ENCODE measurements at places on chromosomes 2 and 18.

- DNase-seq: no peak
These were observed 68.6 kb upstream of the DNAJC10 start for GRCh38 chr2:182647499-182647787.

DNA sequence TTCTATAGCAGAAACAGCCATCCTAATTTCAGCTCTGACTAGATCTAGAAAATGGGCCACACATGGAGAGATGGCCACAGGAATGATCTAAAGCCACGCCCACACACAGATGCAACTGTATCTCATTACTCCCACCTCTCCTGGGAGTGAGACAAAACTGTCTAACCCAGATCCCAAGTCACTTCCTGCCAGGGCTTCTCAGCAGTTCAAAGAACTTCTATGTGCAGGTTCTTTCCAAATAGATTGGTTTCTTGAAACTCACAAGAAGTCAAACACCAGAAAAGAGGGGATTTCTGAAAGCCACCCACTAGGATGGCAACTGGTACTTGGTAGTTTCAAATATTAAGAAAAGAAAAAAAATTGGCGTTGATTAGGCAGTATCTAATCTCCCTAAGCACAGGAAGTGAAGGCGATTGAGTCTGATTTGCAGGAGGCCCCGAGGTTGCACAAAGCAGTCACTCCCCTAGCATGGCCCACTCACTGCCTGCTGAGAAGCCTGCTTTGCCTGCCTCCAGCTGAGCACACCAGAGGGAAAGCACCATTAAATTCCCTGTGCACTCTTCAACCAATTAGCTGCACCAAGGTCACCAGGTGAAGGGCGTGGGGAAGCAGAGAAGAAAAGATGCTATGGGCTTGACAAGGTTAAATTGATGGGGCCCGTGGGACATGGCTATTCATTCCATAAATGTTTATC lies 51.1 kb downstream of the PAPOLG start:
- peak; percentile 24 for DNase-seq

GRCh38 chr18:79495591-79496071 lies 99.9 kb downstream of the NFATC1 start:
- DNase-seq: no peak

GRCh38 chr2:36413218-36413617 lies 57.6 kb downstream of the CRIM1 start:
- no peak for DNase-seq

DNA sequence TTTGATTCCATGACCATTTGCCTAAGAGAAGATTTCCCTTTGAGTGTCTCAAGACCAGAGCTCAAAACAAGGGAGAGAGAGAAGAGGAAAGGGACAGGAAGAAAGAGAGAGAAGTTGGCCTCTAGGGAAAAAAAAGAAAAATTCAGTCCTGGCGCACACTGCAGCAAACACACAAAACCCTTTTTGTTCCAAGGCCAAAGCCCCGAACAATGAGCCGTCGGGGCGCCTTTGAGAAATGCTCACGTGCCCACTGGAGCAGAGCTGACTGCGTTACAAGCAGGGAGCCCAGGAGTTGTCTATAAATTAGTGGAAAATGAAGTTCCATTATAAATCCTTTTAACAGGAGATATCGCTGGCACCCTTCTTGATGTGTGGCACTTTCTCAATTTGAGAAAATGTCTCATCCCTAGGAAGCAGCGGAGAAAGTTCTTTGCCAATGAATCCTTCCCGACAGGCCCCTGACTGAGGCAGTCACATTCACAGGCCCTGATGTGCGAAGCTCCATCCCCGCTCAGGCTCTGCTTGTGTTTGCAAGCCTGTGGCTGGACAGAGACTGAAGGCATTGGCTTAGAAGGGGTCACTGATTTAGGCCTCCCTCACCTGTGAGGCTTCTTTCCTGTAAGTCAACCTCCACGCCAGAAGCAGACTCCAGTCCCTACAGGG lies 32.1 kb upstream of the NCKAP5 start:
- no peak for DNase-seq

GRCh38 chr18:68282232-68282631 lies 432.7 kb downstream of the TMX3 start:
- DNase-seq: no peak

GRCh38 chr18:59035591-59035990 lies 104.1 kb upstream of the SEC11C start:
- DNase-seq: no peak

DNA sequence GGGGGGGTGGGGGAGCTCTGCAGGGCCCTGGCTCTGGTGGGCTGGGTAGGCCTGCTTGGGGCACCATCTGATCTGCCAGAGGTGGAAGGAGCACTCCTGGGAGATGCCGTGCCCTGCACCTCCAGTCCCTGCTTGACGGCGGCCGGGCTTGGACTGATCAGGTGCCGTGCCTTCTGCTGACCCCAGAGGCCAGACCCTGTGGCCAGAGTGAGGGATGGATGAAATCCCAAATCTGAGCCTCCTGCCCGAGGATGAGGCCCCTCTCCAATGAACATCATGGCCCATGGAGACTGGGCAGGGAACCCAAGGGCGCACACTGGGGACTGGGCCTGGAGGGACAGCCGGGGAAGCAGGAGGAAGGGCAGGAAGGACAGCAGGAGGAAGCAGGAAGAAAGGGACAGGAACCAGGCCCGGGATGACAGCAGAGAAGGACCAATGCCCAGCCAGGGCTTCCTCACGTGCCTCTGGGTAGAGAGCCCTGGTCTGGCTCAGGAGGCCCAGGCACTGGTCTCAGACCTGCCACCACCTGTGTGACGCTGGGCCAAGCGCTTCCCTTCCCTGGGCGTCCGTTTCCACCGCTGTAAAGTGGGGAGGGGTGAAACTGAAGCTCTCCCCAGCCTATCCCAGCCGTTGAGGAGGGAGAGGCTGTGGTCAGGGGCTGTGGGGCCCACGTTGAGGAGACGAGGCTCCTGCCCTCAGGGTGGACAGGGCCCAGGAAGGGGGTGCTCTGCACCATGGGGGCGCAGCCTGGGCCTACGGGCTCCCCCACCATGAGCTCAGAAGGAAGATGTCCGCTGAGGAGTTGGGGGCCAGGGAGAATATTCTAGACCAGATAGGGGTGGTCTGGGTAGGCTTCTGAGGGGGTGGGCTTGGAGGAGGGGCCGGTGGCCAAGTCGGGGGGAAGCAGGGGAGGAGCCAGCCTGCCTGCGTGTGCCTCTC lies 1.0 kb upstream of the GPR35 start:
- peak; percentile 5 for DNase-seq

GRCh38 chr2:199316851-199317250 lies 140.9 kb downstream of the SATB2 start:
- no peak for DNase-seq

GRCh38 chr2:95053543-95053942 lies 28.0 kb downstream of the MAL start:
- no peak for DNase-seq

DNA sequence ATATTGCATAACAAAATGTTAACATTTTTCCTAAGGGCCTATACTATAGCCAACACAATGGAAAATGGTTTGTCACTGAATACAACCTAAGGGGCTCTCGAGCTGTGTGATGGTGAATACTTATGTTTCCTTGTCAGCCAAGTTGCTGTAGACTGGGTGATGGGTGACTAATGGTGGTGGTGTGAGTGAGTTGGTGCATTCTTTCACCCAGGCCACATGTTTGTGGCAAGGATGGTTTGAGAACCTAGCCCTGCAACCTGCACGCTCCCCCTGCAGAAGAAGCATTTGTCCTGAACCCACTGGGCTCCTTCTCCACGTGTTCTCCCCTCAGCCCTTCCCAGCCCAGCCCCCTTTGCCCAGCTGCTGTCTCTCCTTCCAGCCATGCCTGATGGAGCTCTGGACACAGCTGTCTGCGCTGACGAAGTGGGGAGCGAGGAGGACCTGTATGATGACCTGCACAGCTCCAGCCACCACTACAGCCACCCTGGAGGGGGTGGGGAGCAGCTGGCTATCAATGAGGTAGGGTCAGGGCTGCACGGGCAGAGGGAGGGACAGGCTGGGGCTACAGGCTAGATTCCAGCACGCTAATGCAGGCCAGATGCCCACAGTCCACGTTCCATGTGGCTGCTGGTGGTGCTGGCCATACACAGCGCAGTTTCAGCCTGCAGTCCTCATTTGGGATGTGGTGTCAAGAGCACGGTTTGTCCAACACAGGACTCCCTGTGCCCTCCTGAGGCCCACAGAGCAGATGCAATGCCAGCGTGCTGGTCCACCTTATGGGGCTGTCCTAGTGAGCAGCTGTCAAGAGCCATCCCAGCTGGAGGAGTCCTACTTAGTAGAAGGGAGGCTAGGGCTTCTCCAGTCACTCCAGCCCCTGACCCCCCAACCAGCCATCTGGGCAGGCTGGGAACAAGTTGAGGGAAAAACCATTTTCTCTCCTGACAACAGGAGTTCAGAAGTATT lies 65.4 kb downstream of the FAM168B start:
- DNase-seq: no peak

- no peak for DNase-seq
These were observed 136.4 kb downstream of the SCG2 start for GRCh38 chr2:223465793-223466192.

DNA sequence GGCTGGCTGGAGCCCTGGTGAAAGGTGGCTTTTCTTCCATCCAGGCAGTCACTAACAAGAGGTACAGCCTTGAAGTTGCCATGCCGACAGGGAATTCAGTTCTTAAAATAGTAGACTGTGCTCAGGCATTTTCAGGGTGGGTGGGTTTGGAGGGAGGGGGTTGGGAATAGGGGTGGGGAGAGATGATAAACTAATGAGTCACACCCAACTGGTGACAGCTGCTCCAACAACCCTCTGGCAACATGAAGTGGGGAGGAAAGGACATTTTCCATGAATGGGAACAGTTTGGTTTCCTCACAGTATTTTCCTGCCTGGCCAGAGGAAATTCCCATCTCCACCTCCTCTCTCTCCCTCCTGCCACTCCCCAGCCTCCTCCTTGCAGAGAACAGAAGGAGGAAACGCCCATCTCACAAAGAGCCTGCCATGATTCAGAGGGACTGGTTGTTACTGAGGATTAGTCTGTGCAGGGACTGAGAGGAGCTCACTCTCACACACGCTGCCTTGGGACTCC lies 113.0 kb upstream of the SLC1A4 start:
- DNase-seq: no peak

DNA sequence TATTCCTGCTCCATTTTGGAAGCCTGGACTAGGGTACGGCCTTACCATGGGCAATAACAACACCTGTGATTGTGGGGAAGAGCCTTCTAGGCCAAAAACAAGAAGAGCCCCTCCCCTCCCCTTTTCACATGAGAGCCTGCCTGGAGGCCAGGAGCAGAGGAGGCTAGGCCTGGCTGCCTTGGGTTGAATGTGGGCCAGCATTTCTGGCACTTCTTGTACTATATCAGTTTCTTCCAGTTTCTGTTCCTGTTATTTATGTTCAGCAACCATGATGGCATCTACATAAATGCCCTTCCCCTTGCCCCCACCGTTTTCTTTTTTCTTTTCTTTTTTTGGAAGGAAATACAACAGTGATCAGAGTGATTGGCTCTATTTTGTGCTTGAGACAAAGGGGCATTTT lies 58.4 kb downstream of the KCTD18 start:
- no peak for DNase-seq

DNA sequence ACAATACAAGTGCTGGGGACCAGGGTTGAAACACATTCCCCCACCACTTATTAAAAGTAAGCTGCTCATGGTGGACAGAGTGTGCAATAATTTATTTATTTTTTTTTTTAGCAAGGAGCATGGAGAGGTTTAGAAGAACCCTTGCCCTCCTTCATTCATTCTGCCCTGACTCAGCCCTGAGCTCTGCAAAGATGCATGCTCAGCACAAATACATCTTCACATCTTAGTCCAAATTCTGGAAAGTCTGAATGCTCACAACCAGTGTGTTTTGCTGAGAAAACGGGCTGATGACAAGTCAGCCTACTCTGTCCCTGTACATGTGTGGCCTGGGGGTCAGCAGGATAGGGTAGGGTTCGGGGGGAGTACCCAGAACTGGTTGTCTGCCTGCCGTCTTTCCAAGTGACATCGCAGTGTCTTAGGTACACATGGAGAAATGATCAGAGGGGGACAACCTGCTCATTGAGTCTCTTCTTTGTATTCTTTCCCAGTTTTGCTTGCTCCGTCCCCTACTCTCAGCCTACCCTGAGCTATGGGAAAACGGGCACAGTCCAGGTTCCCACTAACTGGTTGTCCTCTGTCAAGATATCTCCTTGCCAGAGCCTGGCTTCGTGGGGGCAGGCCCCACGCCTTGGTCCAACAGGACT lies 76.4 kb downstream of the ADD2 start:
- DNase-seq: no peak

DNA sequence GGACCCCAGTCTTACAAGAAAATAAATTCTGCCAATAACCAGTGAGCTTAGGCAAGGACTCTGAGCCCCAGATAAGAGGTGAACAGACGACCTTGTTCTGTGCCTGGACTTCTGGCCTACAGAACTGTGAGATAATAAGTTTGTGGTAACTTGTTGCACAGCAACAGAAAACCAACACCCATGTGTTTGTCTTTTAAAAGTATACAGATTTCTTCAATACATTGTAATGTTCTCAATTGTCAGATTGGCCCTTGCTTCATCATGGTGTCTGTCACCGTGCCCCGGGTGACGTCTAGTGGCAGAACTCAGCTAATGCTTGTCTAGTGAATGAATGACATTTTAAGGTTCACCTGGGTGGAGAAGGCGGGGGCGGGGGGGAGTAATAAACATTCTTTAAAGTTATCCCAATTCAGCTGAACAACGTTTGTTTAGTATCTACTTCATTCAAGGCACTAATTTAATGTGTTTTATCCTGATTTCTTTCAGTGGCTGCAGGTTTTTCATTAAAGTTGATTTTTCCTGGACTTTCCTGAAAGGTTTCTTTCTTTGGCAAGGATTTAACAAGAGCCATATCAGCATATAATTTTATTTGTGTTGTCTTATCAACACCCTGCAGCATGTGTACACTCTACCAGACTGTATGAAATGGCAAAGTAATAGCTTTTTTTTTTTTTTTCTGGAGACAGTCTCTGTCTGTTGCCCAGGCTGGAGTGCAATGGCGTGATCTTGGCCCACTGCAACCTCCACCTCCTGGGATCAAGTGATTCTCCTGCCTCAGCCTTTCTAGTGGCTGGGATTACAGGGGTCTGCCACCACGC lies 123.8 kb upstream of the DLX2 start:
- no peak for DNase-seq

- DNase-seq: peak; percentile 8
These were observed 568 bp downstream of the ARL5A start for GRCh38 chr2:151827564-151828142.

DNA sequence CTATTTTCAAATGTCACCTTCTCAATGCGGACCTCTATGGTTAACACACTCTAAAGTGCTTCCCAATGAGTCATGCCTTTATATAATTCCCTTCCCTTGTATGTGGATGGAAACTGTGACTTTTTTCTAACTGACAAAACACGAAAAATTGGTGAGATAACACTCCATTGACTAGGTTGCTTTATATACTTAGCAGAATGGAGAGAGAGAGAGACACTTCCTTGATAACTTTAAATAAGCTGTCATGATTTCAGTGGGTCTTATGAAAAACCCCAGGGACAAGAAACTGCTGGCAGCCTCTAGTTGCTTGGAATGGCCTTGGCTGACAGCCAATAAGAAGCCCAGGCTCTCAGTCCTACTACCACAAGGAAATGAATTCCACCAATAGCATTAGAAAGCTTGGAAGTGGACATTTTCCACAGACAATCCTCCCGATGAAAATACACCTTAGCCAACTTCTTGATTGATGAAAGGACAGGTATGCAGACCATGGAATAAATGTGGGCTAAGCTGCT lies 322.2 kb downstream of the ZNF804A start:
- DNase-seq: peak; percentile 9

GRCh38 chr18:71443706-71444480 lies 1100.2 kb downstream of the CBLN2 start:
- no peak for DNase-seq
